Mesenteric fat pad (tissue), 1 donor: ENCODE measurements at places on chromosomes 6 and 20.

DNA sequence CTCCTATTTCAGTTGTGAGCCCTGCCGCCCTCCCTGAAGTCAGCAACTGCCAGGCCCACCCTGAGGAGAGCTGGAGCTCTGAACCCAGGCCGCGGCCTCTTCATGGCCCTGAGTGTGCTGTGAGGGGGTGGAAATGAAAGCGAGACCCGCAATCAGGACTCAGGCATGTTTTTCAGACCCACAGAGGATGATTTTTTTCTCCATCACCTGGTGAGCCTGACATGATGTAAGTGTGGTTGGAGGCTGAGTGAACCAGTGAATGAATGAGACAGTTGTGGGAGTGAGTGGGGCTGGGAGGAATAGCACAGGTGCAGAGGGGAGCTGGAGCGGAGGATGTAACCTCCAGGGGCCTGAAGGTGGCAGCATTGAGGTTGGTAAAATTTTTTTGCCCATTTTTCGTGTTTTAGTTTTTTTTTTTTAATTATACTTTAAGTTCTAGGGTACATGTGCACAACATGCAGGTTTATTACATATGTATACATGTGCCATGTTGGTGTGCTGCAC lies 18.3 kb downstream of the RAET1L start:
- no peak for DNase-seq

DNA sequence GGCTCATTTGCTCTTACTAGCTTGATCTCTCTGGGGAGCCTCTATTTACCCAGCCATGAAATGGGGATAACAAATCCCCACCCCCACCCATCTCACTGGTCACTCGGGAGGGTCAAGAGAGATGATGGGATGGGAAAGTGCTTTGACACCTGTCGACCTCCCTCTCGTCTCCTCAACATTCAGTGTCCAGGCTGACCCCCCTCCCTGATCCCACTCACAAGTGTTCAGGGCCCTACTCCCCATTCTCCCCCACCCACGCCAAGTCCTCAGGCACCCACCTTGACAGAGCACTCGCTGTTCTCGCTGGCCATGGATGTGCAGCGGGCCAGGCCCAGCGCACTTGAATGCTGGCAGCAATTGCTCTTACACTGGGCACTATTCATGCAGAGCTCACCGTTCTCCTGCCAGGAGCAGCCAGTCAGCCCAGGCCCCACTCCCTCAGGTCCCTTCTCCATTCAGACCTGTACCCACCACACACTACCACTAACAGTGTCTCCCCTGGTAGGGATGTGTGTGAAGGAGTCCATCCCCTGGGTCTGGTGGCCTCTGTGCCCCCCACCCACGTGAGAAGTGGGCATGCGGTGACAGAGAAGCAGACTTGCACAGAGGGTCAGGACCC lies 1.6 kb downstream of the CLPS start:
- no peak for DNase-seq

DNA sequence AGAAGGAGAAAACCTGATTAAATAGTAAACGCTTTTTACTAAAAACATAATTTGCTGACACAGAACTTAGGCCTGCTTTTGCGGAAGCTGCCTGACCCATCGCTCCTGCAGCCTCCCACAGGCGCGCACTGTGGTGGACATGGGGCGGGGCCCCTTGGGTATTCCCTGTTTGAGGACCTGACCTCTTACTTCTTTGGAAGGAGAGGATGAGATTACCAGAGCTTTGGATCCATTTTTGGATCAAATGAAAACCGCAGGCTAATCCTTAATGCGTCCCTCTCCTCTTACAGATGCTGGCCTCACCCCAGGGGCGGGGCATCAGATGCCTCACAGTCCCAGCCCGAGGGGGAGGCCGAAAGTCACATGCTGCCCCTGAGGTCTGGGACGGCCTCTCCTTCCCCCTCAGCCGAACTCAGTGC lies 151.0 kb downstream of the SCML4 start:
- no peak for DNase-seq

DNA sequence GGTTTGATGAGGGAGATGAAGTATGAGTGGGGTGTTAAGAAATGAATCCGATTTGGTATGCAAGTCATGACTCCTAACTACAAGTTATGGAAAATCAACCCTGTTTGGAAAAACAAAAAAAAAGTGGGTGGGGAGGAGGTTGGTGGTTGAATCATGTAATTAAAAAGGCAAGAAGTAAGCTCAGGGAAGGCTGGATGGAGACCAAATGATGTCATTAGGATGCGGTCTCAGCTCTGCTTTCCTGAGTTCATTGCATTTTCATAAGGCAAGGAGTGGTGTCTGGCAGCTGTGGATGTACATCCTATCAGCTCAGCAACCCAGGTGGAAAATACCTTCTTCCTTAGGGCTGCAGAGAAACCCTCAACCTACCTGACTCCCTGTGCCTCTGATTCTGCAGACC lies 60.4 kb upstream of the AKAP12 start:
- DNase-seq = no peak

GRCh38 chr20:61538943-61539265 lies 286.8 kb downstream of the CDH4 start:
- no peak for DNase-seq

- no peak for DNase-seq
Observed at GRCh38 chr6:84825461-84825860, 61.1 kb upstream of the TBX18 start.

GRCh38 chr6:64838726-64839125 lies 868.3 kb downstream of the EYS start:
- no peak for DNase-seq

DNA sequence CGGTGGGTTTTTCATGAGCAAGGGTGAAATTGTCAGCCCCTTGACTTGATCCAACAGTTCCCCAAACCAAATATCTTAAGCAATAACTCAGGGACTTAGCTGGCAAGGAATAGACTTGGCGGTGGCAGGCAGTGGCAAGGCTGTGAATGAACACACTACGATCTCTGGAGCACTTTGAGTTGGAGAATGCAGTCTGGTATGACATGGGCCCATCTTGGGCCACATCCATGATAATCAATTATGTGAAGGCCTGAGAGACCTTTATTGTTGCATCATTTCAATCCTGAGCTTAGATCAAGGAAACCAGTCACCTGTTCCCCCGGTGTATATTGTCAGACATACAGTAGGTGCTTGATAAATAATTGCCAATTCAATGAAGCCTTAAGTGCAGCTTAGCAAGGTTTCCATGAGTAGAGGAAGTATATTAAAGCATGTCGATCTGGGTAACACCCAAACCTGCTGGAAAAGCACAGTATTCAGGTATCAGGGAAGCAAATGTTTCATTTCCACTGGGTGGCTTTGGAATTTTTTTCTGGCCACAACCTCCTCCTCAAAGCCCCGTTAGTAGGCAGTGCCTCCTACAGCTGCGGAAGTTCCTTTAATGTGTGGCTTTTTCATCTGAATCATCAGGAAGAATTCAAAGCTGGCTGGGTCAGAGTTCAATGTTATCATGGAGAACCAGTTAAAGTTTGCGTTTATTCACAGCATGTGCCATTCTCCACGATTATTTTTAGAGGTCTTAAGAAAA lies 10.2 kb downstream of the CASS4 start:
- DNase-seq = no peak

- DNase-seq = no peak
Observed at GRCh38 chr6:111222341-111222740, 135.0 kb downstream of the SLC16A10 start.

DNA sequence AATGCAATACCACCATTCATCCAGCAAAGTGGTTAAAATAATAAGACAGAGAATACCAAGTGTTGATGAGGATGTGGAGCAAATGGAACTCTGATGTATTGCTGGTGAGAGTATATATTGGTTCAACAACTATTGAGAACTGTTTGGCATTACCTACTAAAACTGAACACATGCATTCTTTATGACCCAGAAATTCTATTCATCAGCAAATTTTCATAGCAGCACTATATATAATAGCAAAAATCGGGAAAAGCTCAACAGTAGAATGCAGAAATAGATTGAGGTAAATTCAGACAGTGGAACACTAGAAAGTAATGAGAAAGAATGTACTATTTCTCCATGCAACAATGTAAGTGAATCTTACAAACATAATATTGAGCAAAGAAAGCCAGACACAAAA lies 62.2 kb upstream of the FOXP4 start:
- DNase-seq = no peak

GRCh38 chr6:122098201-122098678 lies 301.2 kb upstream of the HSF2 start:
- DNase-seq = no peak

- no peak for DNase-seq
Observed at GRCh38 chr6:122930252-122931180, 65.5 kb upstream of the CLVS2 start.

DNA sequence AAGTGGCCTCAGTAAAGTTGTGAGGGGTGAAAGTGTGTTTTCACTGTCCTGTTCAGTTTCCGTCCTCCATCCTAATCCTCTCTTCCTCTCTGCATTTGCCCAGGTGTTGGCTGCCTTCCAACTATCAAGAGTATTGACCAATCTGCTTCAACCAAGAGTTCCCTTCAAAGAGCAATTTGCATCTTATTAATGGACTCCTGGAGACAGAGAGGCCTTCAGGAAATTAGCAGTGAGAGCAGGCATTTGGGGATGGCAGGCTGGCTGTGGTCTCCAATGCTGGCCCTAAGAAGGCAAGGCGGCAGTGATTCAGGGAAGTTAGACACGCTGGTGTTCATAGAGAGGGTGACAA lies 77.2 kb downstream of the GPR6 start:
- DNase-seq = no peak

DNA sequence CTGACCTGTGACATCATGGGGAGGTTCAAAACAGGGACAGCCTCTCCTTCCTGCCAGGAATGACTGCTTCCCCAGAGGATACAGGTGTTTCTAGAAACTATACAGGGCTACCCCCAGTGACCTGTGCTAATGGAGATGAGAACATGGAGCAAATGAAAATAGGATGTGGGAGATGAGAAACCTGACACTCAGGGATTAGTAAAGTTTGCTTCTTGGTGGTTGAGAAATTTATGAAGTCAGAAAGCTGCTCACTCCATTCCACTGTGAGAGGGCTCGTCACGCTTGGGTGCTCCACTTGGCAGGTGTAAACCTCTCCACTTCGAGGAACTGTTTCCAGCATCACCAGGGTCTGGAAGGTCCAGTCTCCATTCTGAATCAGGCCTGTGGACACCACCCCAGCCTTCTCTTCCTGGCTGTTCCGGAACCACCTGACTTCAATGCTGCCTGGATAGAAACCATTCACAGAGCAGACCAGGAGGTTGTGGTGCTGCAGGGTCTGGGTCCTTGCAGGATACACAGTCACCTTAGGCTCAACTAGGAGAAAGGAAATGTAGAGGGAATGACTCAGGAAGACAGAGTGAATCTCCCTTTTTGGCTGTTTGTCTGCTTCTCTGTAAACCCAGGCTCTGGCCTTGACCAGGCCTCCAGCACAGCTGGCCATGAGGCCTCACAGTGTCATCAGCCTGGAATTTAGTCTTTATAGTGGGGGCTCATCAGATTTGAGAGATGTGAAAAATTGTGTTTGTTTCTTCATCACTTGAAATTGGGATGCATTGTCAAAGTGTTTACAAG lies 10.8 kb downstream of the HLA-DRB5 start:
- no peak for DNase-seq

GRCh38 chr20:17014756-17015366 lies 212.0 kb upstream of the PCSK2 start:
- no peak for DNase-seq

GRCh38 chr6:13915561-13916229 lies 9.1 kb upstream of the RNF182 start:
- DNase-seq = no peak
